Stimulated activated CD4-positive, alpha-beta T cell treated with anti-CD3 and anti-CD28 coated beads, Interleukin-12 subunit alpha, Interleukin-12 subunit beta, amount 100 ng/mL, for 24 hours (primary cell): ENCODE measurements at places on chromosomes 11 and 22.
A peak's percentile ranks its signal among the peaks of the same experiment; 100 is the strongest.

GRCh38 chr11:130947481-130947880 lies 31.2 kb upstream of the SNX19 start:
- DNase-seq, result no peak

DNA sequence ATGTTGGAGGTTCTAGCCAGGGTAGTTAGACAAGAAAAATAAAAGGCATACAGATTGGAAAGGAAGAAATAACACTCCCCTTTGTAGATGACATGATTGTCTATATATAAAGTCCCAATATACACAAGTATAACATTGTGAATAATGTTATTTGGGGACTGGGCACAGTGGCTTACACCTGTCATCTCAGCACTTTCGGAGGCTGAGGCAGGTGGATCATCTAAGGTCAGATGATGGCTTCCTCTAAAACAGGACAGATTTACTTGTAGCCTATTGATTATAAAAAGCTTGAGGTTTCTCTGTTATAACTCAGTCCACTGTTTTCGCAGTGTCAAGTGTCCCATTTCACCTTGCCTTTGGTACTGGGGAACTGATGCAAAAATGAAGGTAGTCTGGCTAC lies 19.6 kb downstream of the ATM start:
- no peak for DNase-seq

- DNase-seq, result no peak
Observed at GRCh38 chr22:25753252-25753651, 11.3 kb downstream of the MYO18B start.

GRCh38 chr22:29263791-29264276 lies 3.9 kb downstream of the RHBDD3 start:
- DNase-seq, result no peak

DNA sequence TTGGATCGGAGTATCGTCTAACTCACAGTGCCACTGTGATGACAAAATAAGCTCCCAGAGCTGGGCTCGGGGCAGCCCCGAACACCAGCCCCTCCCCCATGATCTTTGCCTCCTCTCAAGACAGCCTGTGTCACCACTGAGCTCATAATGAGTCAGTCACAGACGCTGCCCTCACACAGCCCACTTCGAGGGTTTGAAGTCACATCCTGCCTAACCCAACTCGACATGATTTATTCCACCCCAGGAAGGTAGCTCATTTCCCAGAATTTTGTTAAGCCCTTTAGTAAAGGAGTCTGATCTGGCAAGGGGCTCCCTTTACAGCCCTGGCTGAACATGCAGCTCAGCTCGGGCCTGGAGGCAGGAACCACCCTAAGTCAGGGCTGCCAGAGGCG lies 22.8 kb downstream of the MYH9 start:
- DNase-seq, result peak; percentile 73

- no peak for DNase-seq
Observed at GRCh38 chr11:26730414-26731083, 8.7 kb upstream of the SLC5A12 start.

DNA sequence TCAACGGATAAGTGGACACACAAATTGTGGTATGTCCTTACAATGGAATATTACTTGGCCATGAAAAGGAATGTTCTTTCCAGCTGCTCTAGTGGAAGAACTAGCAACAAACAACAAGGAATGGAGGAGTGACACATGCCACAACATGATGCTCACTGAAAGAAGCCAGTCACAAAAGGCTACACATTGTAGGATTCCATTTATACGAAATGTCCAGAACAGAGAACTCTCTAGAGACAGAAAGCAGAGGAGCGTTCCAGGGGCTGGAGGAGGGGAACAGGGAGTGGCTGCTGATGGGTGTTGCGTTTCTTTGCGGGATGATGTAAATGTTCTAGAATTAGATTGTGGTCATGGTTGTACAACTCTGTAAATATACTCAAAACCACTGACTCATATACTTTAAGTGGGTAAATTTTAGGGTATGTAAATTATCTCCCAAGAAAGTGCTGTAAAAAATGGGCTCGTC lies 32.4 kb upstream of the PDGFB start:
- no peak for DNase-seq

DNA sequence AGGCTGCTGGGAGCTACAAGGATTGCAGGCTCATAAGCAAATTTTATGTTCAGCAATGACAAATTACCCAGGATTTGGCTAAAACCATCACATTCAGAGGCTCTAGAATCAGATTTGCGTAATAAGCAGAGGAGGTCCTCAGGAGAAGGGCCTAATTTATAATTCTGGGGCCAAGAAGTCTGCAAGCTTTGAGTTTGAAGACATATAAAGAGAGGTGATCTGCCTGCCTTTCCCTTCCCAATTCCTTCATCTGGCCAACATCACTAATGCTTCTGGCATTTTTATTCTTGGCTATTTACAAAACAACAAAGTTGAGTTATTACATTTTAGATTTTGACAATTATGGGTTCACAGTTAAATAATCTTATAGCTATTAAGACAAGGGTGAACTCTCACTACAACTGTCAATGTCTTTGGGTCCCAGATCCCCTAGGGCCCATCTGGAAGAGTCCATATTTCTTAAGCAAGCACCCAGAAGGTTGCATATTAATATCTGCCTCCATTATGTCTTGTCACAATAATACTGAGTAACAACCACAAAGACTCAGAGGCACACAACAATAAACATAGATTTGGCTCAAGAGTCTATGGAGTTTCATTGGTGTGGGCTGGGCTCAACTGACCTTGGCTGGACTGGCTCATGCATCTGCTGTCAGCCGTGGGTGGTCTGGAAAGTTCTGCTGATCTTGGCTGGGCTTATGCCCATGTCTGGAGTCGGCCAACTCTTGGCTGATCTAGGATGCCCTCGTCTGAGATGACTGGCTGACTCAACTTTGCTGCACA lies 67.2 kb upstream of the CD82 start:
- DNase-seq, result no peak

DNA sequence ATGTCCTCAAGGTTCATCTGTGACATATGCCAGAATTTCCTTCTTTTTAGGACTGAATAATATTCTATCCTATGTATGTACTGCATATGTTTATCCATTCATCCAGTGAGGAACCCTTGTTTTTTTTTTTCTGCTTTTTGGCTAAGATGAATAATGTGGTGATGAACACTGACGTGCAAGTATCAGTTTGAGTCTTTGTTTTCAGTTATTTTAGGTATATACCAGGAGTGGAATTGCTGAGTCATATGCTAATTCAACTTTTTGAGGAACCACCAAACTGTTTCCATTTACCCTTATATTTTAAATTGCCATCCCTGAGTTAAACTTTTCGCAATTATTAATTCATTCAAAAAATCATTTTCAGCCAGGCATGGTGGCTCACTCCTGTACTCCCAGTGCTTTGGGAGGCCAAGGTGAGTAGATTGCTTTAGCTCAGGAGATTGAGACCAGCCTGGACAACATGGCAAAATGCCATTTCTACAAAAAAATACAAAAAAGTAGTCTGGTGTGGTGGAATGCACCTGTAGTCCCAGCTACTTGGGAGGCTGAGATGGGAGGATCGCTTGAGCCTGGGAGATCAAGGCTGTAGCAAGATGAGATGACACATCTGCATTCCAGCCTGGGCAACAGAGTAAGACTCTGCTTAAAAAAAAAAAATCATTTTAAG lies 64.2 kb downstream of the MICAL2 start:
- DNase-seq, result no peak

DNA sequence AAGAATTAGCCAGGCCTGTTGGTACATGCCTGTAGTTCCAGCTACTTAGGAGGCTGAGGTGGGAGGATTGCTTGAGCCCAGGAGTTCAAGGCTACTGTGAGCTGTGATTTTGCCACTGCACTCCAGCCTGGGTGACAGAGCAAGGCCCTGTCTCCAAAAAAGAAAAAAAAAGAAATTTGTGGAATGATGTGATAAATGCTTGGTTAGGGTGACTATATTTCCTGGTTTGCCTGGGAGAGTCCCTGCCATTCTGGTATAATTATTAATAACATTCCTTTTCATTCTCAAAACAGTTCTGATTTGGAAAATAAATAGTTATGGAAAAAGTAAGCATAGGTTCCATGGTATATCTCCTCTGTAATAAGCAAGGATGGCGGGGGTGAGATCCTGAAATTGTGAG lies 74.8 kb downstream of the SWAP70 start:
- DNase-seq, result no peak
